ENCODE measurements at places on chromosomes 2 and 18.

- no peak for DNase-seq
These were observed 122.5 kb downstream of the TMEFF2 start for GRCh38 chr2:192072261-192072660.

DNA sequence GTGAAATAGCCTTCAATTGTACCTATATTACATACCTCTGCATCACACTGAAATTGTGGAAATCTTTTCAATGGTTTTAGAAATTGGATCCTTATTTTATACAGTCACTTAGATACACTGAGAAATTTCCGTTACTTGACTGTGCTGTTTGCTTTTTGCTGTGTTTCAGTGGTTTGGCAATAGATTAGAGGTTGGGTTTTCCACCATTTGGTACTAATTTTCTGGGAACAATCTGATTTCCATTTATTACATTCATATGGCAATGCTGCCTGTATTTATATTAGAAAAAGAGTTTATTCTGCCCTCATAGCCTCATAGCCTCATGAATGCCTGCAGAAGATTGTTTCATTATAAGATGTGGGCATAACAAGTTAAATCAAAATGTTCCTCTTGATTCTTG, 285.0 kb downstream of the GULP1 start:
- no peak for DNase-seq

DNA sequence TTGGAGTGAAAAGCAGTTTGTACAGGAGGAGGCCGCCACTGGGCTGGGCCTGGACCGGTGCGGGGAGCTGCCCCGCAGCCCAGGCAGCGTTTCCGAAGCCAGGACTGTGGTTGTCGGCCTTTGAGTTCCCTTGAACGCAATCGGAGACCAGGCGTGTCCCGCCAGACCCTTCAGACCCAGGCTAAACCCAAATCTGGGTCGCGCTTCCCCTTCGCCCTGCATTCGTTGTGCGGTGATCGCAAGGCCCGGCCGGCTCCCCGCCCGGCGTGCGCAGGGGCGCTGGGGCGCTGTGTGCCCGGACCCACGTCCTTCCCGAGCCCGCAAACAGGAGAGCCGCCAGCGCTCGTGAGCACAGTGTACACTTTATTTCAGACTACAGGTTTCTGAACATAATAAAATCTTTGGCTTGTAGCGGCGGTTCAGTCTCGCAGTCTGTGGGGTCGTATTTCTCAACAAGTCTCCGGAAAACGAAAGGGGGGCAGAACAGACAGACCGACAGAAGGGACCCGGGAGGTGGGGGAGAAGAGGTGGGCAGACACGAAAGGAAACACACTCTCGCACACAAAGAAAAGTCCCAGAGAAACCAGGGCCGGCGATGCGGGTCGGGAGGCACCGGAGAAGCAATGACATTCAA, 5.5 kb downstream of the EN1 start:
- DNase-seq: no peak

DNA sequence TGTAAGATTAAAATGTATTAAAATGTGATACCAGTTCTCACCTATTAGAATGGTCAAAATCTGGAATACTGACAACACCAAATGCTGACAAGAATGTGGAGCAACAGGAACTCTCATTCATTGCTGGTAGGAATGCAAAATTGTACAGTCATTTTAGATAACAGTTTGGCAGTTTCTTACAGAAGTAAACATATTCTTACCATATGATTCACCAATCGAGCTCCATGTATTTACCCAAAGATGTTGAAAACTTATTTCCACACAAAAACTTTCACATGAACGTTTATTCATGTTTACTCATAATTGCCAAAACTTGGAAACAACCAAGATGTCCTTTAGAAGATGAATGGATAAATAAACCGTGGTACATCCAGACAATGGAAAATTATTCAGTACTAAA, 1193.5 kb upstream of the ACVR2A start:
- DNase-seq: no peak

- DNase-seq: no peak
These were observed 41.5 kb downstream of the PRELID3A start for GRCh38 chr18:12449051-12449785.

DNA sequence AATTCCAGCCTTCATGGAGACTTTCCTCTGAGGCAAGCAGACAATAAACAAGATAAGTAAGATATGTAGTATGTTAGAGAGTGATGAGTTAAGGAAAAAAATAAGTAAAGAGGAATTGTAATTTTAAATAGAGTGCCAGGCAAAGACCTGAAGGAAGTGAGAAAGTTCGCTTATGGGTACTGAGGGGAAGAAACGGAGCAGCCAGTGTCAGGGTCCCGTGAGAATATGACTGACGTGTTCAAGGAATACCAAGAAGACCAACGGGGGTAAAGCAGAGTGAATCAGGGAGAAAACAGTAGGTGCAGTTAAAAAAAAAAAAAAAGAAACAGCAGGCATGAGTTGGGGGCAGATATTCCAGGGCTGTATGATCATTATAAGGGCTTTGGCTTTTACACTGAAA, 45.1 kb downstream of the ARHGEF33 start:
- peak; percentile 34 for DNase-seq
